Heart right ventricle (tissue), 16 donors: ENCODE measurements at places on chromosomes 16 and 17. TPM values are rescaled to one million over a fixed set of nuclear protein-coding genes. Genes with fewer than 3 reads are reported as not detected.

GRCh38 chr16:88458039-88458772 is 5.1 kb downstream of the ZFPM1 start:
- H3K4me3 ChIP-seq = no peak overlapping the region
- no peak overlapping the region for H3K27ac ChIP-seq
- no peaks in the 10 kb centered on the region for H3K27me3 ChIP-seq
- DNase-seq = no peak
- peaks cover 48% of the 10 kb centered on the region for H3K4me1 ChIP-seq

SYT17 gene
- total RNA-seq = 0.62 TPM

KRT25 gene
- not detected for total RNA-seq

GRCh38 chr17:81258292-81258691 is 19.2 kb downstream of the NDUFAF8 start:
- no peaks in the 10 kb centered on the region for H3K36me3 ChIP-seq
- H3K27ac ChIP-seq = no peak overlapping the region
- H3K4me1 ChIP-seq = peaks cover 14% of the 10 kb centered on the region
- DNase-seq = no peak
- no peaks in the 10 kb centered on the region for H3K27me3 ChIP-seq

GAS7 gene
- total RNA-seq = 82.2 TPM

DNA sequence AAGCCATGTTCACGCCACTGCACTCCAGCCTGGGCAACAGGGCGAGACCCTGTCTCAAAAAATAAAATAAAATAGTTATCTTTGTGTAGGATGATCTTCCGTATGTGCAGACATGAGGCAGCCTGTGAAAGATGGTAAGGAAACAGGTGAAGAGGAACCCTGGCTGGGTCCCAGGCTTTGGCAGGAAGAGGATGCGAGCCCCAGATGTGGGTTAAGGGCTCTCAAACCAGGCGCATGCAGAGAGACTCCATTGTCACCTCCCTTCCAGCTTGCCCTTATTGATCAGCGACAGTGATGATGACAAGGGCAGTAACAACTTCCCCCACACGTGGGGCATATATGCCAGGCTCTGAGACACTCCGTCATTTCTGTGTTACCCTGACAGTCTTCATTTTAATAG is 106.8 kb downstream of the GNAO1 start:
- H3K27me3 ChIP-seq = no peaks in the 10 kb centered on the region
- H3K36me3 ChIP-seq = no peaks in the 10 kb centered on the region
- no peak for DNase-seq
- H3K4me3 ChIP-seq = no peak overlapping the region

- no peaks in the 10 kb centered on the region for H3K27me3 ChIP-seq
- H3K4me3 ChIP-seq = no peak overlapping the region
- H3K4me1 ChIP-seq = no peaks in the 10 kb centered on the region
- DNase-seq = no peak
- no peaks in the 10 kb centered on the region for H3K36me3 ChIP-seq
- H3K27ac ChIP-seq = no peak overlapping the region
Observed at GRCh38 chr16:66182592-66182991, 183.9 kb upstream of the CDH5 start.

NUPR1 gene
- total RNA-seq = 22.5 TPM
